ENCODE measurements at places on chromosomes 2 and 18.

DNA sequence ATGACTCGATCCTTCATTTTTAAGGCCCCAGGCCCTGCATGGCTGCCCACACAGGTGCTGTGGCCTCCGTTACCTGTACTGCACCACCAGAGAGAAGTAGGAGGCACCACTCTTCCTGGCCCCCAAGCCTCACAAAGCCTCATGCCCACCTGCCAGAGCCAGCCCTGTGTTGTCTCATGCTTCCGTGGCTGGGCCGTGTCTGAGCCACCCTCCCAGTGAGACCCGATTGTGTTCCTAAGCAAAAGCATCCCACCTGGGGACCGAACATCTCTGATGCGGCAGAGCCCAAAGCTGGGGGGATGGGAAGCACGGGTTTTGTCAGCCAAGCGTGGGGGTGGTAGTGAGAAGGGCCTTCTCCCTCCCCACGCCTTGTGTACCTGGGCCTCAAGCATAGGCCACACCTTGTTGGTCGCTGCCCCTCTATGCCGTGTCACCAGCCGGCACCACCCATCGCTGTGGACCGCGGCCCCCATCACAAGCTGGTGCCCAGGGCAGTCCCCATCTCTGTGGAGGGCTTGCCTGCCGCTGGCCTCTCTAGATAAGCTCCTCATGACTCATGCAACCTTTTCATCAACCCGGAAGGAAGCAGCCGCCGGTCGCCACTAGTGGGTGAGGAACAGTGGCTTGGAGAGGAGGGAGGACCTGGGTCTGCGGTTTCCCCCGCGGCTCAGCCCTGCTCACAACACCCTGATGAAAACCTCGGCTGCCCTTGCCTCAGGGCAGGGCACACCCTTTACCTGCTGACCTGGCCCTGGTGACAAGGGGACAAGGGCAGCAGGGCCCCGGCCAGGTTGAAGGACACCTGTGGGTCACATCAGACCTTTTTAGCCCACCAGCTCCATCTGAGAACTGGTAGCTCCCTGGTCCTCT is 2.7 kb upstream of the RNPEPL1 start:
- DNase-seq: peak; percentile 78

GRCh38 chr2:201923436-201924328 is 110.0 kb upstream of the FZD7 start:
- no peak for DNase-seq

DNA sequence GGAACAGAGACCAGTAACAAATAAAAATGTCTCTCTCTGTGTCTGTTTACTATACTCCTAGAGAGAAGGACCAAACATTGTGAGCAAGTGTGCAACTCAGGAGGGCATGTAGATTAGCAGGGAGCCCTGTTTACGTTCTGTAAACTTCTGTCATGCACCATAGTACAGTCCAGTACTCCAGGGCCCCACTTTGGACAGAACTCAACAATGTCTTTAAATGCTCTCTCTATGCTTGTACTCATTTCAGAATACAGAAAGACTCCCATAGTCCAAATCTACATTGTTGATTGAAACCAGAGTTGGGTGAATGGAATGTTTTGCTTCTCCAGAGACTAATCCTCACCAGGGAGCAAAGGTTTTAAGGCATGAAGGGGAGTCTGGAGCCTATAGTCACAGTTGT is 934.8 kb downstream of the NRXN1 start:
- no peak for DNase-seq

DNA sequence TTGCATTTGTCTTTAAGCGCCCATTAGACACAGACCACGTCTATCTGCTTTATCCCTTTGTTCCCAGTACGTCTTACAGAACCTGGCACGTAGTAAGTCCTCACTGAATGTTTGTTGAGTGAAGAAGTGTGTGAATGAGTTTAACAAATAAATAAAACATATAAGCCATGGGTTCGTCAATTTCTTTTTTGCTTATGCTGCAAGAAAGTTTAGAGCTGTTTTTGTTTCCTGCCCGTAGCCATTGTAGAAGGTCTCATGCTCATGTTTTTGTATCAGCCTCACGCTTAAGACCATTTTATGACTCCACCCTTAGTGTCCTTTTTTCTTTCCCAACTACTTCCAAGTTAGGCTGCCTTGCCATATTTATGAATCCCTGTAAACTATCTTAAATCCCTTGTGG is 2.5 kb downstream of the ADD2 start:
- DNase-seq: no peak

DNA sequence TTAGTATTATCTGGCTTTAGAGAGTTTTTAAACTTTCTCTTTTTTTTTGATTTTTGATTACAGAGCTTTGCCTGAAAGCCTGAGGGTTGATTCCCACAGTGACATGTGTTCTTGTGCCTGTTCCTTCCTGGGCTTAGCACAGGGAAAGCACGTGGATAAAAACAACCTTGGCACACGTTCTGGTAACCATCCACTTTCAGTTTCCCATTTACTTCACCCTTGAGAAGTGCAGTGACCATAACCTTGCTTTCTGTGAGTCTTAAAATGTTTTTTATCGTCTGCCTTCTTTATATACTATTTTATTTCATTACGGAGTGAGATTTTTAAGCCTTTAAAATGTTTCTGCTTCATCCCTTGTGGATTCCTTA is 11.5 kb downstream of the CD226 start:
- no peak for DNase-seq

DNA sequence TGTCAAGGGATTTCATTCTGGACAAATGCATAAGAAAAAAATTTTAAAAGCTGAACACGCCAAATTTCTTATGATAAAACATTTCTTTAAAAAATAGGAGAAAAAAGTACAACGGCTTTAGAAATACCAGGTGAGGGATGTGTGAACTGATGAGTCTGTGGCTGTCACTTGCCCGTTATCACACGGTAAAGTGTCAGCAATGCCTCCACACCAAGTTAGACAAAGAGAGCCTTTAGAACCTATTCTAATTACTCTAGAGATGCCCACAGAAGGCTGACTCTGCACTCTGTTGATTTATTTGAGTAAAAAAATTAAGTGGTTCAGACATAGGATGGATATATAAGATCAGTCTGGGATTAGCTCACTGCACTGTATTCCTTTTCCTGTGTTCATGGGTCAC is 523.8 kb downstream of the RNF144A start:
- no peak for DNase-seq

DNA sequence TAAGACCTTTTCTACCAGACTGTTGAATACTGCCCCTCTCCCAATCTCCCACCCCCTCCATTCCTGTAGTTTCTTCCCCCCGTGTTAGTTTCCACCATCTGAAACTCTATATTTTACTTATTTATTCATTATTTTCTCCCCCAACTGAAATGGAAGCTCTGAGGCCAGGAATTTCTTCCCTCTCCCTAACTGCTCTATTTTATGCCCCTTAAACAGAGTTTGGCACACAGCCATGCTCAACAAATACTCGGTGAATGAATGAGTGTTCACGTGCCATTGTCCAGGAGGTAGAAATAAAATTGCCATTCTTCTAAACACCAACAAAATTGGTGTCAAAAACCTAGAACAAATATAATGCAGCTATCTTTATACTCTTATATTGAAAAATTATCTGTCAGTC is 5.6 kb downstream of the ITGB1BP1 start:
- DNase-seq: no peak

GRCh38 chr2:222709191-222709891 is 37.9 kb downstream of the MOGAT1 start:
- peak; percentile 97 for DNase-seq

All from AG10803 (cell line).